GM19239 (cell line): ENCODE measurements at places on chromosomes 16 and 17.

- DNase-seq = no peak
Observed at GRCh38 chr16:88064889-88065746, 113.9 kb downstream of the BANP start.

GRCh38 chr17:7560172-7561027 is 1.3 kb upstream of the SENP3 start:
- DNase-seq = no peak

DNA sequence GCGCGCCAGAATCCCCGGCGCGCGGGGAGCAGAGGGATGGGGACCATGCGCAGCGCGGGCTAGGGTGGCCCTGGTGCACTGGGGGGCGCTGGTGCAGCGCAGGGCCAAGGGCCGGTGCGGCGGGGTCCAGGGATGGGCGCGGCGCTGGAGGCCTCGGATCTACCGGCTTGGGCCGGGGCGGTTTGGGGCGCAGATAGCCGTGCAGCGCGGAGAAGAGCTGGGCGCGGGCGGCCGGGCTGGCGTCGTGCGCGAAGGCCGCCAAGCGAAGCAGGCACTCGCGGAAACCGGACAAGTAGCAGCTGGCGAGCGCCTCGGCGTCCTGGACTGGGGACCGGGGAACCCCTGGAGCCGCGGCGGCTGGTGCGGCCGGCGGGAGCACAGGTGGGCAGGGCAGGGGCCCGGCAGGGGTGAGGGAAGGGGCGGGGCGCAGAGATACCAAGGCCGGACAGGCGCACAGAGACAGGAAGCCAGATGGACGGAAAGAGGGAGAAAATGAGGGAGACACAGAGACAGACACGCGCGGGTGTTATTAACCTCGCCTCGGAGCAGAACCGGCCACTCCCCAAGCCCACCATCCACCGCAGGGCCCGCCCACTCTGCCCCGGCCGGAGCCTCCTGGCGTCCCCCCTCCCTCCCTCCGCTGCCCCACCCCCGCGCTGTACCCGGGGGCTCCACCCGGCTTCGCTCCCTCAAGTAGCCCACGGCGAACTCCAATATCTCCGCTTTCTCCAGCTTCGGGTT is 2.1 kb downstream of the HES7 start:
- no peak for DNase-seq

GRCh38 chr16:30760577-30761426 is 1.1 kb downstream of the CFAP119 start:
- no peak for DNase-seq

- no peak for DNase-seq
Observed at GRCh38 chr17:64403881-64404460, 13.3 kb upstream of the PECAM1 start.

DNA sequence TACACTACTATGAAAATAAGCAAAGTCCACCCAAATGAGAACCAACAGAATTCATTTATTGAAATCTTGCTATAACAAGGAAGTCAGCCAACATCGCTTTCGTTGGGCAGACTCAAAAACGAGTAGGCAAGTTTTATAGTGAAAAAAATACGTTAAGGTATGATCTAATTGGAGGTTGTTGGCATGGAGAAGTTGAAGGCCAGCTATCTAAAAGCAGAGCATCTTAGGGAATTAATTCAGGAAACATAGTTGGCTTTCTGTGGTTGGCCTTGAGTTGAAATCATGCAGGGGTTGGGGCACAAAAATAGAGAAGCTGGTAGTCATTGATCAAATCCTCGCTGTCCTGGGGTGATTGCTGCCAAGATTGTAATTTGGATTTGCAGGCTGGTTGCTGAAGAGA is 118.3 kb downstream of the PPM1E start:
- DNase-seq = no peak

GRCh38 chr16:57031156-57031555 is 41.8 kb downstream of the NLRC5 start:
- no peak for DNase-seq

GRCh38 chr17:47948706-47949196 is 7.4 kb downstream of the PNPO start:
- no peak for DNase-seq

- DNase-seq = no peak
Observed at GRCh38 chr17:79986411-79987186, 49.1 kb downstream of the TBC1D16 start.

- DNase-seq = no peak
Observed at GRCh38 chr17:68748381-68748780, 147.2 kb upstream of the FAM20A start.

GRCh38 chr17:42773290-42774035 is at the start of gene VPS25:
Gene VPS25 (plus strand): TSS chr17:42773449. CDS start chr17:42773476, 27 bp downstream.
- DNase-seq = peak; percentile 85
